Activated T-cell treated with anti-CD3 and anti-CD28 coated beads, Interleukin-2, amount 50 U/mL, for 1 hour (primary cell): ENCODE measurements at places on chromosomes 6 and 20.

GRCh38 chr6:164826831-164827468 lies 482.5 kb downstream of the C6orf118 start:
- no peak for DNase-seq

GRCh38 chr20:58237318-58238132 lies 9.1 kb upstream of the ANKRD60 start:
- no peak for DNase-seq

- no peak for DNase-seq
Measured at GRCh38 chr6:52595000-52595795, 18.3 kb upstream of the TRAM2 start.

GRCh38 chr6:100168148-100168547 lies 174.1 kb upstream of the MCHR2 start:
- DNase-seq = no peak

- DNase-seq = no peak
Measured at GRCh38 chr6:35474131-35474941, 6.1 kb downstream of the RPL10A start.

DNA sequence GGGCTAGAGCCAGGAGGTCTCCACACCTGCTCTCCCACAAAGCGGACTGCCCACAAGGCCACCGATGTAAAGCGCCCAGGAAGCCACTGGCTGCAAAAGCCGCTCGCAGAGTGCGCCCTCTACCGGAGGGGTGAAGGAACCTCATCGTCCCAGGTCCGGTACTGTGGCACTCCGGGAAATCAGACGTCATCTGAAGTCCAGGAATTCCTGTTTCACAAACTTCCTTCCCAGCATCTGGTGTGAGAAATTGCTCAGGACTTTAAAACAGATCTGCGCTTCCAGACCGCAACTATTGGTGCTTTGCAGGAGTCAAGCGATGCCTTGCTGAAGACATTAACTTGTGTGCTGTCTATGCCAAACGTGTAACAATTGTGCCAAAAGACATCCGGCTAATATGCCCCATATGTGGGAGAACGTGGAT lies 115.1 kb upstream of the ARID1B start:
- DNase-seq = no peak

- DNase-seq = no peak
Measured at GRCh38 chr6:162964488-162965140, 236.8 kb downstream of the PACRG start.

DNA sequence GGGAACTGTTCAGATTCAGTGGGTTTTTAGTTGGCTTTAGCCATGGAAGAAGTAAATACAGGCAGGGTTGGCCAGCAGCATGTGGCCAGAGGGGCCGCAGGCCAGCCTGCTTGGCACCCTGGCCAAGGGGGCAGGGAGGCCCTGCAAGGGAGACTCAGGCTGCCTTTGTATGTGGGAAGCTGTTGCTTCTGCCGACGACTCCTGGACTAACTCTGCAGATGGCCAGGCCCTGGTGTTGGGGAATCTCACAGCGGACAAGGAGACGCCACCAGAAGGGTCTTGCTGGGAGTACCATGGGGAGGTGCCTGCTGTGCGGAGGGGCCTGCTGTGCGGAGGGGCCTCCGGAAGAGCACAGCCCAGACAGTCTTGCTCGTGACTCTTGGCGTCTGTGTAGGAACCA lies 25.2 kb downstream of the PYGB start:
- peak; percentile 2 for DNase-seq

GRCh38 chr6:137698636-137699030 lies 168.4 kb upstream of the TNFAIP3 start:
- no peak for DNase-seq

DNA sequence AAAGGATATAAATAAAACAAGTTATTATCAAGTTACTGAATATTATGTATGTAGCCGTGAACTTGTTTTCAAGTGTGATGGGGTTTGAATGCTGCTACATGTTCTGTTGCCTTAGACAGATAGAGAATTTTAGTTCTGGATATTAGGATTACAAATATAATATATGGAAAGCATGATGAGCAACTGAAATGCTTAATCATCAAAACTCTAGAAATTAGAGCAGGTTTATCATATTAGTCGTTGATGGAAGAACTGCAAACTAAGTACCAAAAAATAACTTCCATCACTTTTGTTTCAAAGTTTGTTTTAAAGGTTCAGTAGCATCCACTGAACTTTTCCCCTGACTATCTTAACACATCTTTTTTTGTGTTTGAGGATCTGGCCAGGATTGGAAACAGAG lies 49.1 kb upstream of the CCN2 start:
- DNase-seq = no peak

GRCh38 chr20:25637247-25637646 lies 13.4 kb upstream of the NANP start:
- DNase-seq = no peak

DNA sequence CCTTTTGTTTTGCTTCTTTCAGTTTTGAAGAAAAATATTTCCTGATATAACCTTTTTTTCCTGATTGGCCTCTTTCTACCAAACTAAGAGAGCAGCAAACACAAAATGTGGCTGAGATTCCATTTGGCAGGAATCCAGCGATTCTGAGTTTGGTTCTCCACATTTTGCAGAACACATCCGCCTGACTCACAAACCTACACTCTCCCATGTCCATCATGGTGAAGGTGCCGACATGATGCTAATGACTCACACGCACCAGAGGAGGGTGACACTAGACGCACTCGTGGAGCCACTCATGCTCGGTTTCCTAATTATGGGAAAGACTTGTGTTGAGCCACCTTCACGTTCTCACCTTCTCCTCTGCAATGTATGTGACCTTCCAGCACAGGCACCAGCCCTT lies 45.9 kb upstream of the DUSP22 start:
- no peak for DNase-seq

GRCh38 chr6:108710551-108710950 lies 137.7 kb upstream of the ARMC2 start:
- DNase-seq = no peak

- DNase-seq = peak; percentile 56
Measured at GRCh38 chr6:3455147-3455568, 1.7 kb downstream of the SLC22A23 start.

DNA sequence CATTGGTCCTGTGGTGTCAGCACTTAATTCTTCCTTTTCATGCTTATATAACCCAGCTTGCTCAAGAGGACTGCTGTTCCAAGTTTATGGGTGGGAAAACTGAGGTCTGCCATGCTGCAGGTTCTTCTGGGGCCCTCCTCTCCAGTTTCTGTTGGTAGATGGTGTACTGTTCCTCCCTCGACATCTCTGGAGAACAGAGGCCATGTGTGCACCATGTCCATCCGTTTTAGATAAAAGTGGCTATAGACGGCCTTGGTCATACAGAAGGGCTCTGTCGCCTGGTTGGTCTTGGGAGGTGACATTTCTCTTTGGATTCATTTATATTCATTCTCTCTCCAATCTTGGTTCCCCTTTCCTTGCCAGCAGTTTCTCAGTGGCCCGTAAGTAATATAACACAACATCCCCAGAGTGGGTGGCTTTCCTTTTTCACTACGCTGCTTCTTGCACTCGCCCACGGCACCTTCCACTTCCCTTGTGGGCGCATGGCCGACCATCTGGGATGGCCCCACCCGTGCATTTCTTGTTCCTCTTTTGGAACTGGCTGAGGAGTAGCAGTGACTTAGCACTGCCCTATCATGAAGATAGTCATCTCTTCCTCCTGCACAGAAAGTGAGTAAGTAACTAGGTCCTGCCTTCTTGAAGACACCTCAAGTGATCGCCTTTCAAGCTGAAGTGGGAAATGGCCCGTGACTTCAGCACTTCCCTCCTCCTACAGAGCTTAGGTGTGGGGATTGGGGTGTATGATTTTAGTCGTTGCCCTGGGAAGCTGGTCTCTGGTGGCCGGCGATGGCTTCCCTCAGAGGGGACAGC lies 94.2 kb downstream of the RREB1 start:
- no peak for DNase-seq

DNA sequence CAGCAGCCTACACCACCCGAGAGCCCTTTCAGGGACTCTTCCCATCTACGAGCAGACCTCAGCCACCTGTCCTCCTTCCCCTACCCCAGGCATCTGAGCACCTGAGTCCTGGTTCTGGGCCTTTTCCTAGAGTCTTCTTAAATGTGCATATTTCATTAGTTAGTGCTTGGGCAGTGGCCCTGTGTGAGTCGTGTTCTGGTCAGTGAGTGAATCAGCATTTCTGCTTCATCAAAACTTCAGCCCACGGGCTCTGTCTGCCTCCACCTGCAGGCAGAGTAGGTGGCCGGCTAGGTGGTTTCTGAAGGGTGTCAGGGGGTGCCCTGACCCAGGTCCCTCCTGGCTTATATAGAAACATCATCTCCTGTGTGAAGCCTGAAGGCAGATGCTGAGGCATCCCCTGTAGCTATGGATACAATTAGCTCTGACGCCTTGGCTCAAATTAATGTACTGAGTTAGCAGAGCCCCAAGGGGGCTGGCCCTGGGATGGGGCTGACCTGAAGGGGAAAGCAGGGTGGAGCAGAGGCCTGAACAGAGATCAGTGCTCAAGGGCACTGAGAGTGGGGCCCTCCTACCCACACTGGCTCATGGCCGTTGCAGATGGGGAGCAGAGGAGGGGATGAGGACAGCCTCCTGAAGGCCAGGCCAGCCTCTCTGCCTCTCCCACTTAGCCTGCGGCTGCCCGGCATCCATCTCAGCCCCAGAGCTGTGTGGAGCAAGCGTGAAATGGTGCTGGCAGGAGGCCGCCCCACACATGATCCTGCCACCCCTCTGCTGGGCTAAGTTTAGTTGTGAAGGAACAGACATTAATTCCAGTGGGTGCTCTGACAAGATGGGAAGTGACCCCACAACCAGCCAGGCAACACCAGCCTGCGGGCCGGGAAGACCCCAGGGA lies 13.6 kb downstream of the IP6K3 start:
- DNase-seq = no peak

GRCh38 chr20:4484379-4484997 lies 237.2 kb upstream of the PRND start:
- no peak for DNase-seq

DNA sequence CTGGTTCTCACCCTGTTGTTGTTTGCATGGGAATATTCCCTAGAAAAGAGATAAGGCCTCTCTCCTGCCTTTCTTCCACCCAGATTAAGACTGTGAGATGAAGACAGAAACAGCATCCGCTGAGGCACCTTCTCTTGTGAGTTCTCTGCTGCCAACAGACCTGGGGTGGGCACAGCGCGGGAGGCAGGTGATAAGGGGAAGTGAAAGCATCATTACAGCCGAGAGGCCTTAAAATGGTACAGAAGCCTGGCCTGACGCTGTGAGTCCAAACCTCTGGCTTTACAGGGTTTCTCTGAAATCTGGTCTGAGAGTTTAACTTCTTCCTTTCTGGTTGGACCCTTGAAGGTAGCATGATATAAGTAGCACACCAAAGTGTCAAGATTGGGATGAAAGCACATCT lies 21.0 kb upstream of the IYD start:
- no peak for DNase-seq

- no peak for DNase-seq
Measured at GRCh38 chr20:3679749-3680700, 1.8 kb downstream of the ADAM33 start.

- DNase-seq = peak; percentile 49
Measured at GRCh38 chr6:26501482-26501986, 1.4 kb downstream of the BTN1A1 start.
